ENCODE measurements at places on chromosomes 2 and 18. TPM values are rescaled to one million over a fixed set of nuclear protein-coding genes. Genes with fewer than 3 reads are reported as not detected.

DNER gene
- total RNA-seq, result 3.3 TPM

UGT1A9 gene
- not detected for total RNA-seq

ALPI gene
- not detected for total RNA-seq

PSMA8 gene
- total RNA-seq, result not detected

CTAGE1 gene
- not detected for total RNA-seq

LRRC30 gene
- 0.69 TPM for total RNA-seq

CCDC74B gene
- 3.1 TPM for total RNA-seq

DNA sequence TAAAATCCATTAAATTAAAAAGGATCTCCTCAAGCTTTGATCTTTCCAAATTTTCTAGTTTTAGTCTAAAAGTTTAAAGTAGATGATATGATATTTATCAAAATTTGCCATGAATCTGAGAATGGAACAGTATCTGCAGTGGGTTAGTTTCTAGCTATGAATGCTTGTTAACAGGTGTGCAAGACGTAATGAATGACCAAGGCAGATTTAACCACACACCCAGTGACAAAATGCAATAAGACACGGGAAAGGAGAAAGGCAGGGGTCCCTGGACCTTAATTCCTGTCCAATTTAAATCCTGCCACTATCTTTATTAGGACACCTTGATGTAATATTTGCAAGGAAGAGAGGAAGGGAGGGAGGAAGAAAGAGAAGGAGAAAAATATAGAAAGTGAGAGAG, 30.5 kb upstream of the PEX13 start:
- no peak for DNase-seq

- no peak for DNase-seq
Measured at GRCh38 chr2:2270808-2271415, 60.2 kb downstream of the MYT1L start.

GRCh38 chr2:128834880-128835252, 516.2 kb upstream of the HS6ST1 start:
- DNase-seq, result no peak

GRCh38 chr2:167279810-167280209, 391.5 kb downstream of the XIRP2 start:
- no peak for DNase-seq

DNA sequence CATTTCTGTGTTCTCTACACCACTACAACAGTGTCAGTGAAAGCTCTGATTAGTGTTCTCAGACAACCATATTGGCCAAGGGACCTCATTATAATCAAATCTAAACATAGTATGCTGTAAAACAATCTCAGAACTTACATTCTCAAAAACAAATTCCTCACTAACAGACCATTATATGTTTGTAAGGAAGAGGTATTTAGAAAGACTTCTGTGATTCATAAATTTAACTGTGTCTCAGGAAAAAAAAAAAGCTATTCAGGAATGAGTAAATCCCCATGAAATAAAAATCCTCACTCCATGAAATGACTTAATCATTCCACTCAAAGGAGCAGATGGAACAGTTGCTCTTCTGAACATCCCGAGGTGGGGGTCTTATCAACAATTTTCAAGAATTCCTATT, 413.0 kb downstream of the CDH2 start:
- no peak for DNase-seq

DNA sequence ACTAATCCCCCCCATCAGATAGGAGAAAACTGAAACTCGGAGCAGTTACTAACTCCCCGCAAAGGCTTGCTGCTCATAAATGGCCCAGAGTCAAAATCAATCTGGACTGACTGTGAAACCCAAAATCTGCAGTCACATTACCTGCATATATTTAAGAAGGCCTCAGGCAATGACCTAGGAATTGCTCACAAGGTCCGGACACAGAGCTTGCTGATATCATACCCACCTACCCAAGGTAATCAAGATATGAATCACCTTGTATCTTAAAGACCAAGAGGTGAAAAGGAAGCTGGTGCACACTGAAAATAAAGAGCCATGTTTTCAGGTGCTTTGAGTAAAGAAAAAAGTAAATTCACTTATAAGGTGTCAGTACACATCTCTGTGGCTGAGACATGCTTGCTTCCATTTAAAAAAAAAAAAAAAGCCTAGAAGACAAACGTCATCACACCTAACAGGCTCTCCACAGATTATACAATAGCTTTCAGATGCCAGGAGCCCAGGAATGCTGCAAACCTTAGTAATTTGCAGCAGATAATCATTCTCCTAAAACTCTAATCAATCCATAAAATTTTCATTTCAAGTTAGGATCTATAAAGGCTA, 195.4 kb downstream of the ZEB2 start:
- no peak for DNase-seq

DNA sequence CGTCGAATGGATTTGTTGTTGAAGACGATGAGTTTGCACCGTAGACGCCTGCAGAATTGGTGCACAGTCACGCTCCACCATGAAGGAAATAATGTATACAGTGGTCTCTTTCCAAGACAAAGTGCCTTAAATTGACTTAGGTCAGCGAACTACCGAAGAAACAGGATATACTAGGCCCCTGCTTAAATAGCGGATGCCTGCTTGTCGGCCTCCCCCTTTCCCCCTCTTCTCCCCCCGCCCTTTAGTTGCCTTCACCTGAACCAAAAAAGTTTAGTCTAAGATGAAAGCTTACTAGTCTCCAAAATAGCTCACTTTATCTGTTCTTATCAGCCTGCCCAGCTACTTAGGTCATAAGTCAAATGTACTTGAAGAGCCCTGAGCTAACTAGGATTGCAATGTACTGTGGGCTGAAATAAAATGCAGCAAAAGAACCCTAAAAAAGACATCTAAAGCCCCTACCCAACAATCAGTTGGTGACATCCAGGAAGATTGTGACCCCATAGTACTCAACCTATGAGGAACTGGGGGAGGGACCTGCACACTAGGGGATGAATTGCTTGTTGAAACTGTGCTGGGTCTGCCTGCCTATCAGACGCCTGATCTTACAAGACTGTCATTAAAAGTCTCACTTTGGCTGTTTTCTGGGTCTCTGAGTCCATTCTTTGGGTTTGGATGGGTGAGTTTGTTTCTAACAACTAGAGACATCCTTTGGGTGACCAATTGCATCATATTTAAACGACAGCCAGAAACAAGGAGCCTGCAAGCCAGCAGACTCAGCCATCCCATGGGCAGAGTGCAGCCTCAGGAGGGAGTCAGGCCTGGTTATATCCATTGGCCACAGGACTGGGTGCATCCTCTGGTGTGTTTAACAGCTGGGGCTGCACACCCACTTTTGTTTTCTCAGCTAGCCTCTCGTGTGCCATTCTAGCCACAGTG, 14.5 kb downstream of the ACOXL start:
- no peak for DNase-seq
